ENCODE measurements at places on chromosomes 7 and 10.

GRCh38 chr10:132862485-132863420 is 76.8 kb upstream of the NKX6-2 start:
- no peak for DNase-seq

- peak; percentile 52 for DNase-seq
Measured at GRCh38 chr10:73233883-73234282, 13.2 kb downstream of the DNAJC9 start.

- DNase-seq, result peak; percentile 86
Measured at GRCh38 chr10:30510184-30510931, 76.4 kb downstream of the MAP3K8 start.

- DNase-seq, result no peak
Measured at GRCh38 chr10:87658858-87659555, 671 bp upstream of the PAPSS2 start.

DNA sequence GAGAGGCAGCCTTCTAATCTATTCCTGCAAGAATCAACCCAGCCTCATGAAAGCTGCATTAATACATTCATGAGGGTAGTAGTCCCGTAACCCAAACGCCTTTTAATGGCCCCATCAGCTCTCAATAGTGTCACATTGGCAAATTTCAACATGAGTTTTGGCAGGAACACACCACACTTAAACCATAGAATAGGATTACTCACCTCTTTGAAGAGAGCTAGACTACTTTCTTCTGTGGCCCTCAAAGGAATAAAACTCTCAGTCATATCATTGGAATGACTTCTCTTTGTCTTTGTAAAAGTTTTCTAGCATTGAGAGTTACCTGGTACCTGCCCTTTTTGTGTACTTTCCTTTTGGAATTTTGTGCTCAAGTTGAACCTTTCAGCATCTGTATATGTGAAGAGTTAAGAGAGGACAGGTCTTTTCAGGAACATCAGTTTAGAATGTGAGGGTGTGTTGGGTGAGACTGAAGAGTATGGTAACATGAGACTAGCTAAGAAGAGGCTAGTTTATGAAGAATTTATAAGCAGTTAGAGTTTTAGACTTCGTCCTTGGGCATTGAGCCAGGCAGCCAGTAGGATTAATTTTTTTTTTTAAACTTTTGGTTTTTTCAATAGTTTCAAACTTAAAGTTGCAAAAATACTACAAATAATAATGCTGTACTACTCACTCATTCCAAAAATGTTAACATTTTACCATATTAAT is 92.6 kb downstream of the MLLT10 start:
- no peak for DNase-seq

GRCh38 chr10:126617733-126618132 is 52.8 kb downstream of the C10orf90 start:
- DNase-seq, result no peak

DNA sequence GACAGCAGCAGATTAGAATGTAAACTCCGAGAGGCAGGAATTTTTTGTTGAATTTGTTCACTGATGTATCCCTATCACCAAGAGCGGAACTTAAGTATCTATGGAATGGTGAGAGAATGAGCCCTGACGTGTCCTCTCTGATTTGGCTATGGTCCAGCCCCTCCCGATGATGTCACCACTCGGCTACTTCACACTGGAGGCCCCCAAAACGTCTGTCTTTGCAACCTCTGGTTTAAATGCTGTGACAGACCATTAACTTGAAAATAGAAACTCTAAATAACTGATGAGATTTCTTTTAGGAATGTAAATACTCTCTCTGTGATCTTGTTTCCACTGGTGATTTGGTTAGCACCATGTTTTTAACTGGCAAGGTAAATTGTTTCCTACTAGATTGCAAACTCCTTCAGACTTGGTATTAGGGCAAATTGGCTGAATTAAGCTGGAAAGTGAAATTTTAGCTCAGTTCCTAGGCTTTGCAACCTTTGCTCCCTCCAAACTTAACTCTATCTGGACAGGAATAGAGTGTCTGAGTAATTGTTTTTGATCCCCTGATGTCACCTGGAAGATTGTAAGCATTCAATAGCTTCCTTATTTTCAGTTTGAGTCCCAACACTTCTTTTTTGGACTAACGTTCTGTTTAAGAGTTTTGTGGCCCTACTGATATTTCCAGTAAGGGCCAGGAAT is 19.1 kb downstream of the SLC16A12 start:
- peak; percentile 97 for DNase-seq

DNA sequence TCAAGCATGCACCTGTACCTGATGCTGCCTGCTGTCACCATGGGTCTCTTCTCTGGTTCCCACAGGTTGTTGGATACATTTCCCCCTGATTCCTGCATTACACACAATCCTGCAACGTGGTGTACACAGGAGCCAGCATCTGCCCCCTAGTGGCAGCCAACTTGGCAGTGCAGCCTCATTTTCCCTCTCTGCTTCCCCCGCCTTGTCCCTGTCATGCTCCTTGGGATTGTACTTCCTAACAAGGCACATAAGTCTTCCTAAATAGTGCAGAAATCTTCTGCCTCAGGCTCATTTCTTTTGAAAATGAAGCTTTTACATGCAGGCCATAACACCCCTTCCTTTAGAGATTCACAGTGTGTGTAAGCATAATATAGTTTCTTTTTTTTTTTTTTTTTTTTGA is 387.5 kb downstream of the CCSER2 start:
- DNase-seq, result peak; percentile 1

DNA sequence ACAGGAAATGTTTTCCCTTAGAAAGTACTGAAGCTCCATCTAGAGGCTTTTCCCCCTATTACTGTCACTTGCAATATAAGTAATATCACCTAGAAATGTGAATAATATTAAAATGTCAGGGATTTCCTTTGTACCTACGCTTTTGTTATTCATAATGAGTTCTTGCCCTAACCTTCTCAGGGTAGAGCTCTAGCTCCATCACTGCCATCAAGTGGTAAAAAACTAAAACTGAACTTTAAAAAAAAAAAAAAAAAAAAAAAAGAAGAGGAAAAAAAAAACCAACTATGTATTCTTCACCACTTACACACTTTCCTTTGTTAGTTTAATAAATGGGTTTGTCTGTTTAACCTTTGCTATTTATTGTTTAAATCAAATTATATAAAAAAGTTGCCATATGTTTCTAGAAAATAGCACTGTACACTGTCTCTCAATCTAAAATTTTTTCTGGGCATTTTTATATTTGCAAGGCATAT is 49.9 kb downstream of the DNAJC1 start:
- peak; percentile 44 for DNase-seq

GRCh38 chr7:157816086-157816485 is 479.3 kb downstream of the DNAJB6 start:
- no peak for DNase-seq

- no peak for DNase-seq
Measured at GRCh38 chr7:26185131-26185843, 15.3 kb downstream of the HNRNPA2B1 start.

- peak; percentile 84 for DNase-seq
Measured at GRCh38 chr10:90222372-90222771, 521.0 kb downstream of the KIF20B start.

GRCh38 chr10:9786576-9786975 is 1231.1 kb upstream of the CELF2 start:
- peak; percentile 41 for DNase-seq

GRCh38 chr7:97018126-97018601 is 6.5 kb downstream of the DLX5 start:
- no peak for DNase-seq

DNA sequence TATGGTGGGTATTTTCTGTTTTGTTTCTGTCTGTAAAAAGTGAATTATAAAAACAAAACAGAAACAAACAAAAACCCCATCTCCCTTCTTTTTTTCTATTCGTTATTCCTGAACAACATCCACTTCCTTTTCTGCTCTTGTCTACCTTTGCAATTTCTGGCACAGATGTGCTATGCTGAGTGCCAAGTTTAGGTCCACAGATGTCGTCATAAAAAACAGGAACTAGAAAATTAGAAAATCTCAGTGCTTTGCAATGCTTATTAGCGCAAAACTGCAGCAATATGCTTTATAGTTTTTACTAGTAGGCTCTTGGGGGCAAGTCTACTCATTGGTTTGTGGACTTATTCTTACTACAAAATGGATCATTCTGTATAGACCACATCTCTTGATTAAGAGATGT is 94.2 kb upstream of the PRKCQ start:
- no peak for DNase-seq

GRCh38 chr7:33824911-33825459 is 80.4 kb upstream of the BMPER start:
- peak; percentile 77 for DNase-seq

GRCh38 chr7:90320801-90321494 is at the start of gene FAM237B:
TSS of gene FAM237B (minus strand) at chr7:90321304. CDS start at chr7:90319748, 1,556 bp downstream.
- DNase-seq, result peak; percentile 20

DNA sequence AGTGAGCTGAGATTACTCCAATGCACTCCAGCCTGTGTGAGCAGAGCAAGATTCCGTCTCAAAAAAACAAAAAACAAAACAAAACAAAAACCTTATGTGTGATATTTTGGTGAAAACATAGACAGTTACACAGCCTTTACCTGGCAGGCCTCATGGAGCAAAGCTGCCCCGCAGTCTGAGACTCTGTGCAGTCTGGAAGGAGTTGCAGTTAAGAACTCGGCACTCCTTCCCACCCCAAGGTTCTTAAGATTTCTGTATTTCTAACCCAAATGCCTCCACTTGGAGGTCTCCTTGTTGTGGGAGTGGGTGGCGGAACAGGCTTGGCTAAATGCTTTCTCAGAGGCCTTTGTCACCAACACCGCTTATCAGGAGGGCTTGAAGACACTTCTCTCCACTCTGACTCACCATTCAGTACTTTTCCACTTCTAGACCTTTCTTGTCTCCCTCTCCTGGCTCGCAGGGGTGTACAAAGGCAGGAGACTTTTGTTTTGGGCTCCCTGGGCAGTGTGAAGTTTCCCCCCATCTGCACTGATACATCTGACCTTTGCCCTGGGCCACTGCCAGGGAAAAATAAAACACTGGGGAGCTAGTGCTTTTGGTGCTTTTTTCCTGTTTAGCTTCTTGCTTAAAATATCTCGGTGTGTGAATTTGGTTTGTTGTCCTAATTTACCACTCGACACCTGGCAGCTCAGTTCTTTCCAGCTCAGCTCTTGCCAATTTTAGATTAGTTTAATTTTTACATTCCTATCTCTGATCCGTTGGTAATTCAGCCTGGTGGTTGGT is 51.3 kb upstream of the MAGI2 start:
- peak; percentile 36 for DNase-seq

GRCh38 chr10:108036265-108036664 is 871.8 kb upstream of the SORCS1 start:
- no peak for DNase-seq

GRCh38 chr7:102044641-102044983 is 227.2 kb downstream of the CUX1 start:
- no peak for DNase-seq

DNA sequence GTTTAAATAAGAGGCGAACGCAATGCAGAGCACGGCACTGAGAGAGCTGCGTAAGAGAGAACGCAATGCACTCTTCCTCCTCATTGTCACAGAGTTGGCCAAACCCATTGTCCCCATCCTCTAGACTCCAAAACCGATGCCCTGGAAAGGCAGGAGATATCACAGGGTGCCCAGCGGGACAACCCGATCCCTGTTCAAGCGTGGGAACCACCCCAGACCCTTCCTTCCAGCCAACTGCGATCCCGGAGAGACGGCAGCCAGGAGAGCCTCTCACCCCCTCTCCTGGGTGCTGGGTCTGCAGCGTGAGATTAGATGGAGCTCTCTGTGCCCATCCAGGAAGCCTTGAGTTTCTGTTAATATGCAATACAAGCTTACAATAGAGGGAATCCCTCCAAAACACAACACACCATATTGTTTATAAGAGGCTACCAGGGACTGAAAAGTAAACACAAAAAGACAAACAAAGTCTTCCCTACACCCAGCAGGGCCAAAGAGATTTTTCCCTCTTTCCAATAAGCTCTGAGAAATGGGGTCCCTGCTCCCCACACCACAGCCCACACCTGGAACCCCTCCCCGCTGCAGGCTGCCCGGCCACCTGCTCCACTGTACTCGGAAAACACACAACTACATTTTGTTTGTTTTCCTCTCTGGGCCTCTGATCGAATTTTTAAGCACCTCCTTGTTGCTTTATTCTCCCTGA is 187.6 kb downstream of the ADARB2 start:
- DNase-seq, result no peak

GRCh38 chr7:5773661-5774086 is 7.8 kb downstream of the RNF216 start:
- DNase-seq, result peak; percentile 96

GRCh38 chr7:69756235-69756634 is 158.0 kb downstream of the AUTS2 start:
- no peak for DNase-seq

DNA sequence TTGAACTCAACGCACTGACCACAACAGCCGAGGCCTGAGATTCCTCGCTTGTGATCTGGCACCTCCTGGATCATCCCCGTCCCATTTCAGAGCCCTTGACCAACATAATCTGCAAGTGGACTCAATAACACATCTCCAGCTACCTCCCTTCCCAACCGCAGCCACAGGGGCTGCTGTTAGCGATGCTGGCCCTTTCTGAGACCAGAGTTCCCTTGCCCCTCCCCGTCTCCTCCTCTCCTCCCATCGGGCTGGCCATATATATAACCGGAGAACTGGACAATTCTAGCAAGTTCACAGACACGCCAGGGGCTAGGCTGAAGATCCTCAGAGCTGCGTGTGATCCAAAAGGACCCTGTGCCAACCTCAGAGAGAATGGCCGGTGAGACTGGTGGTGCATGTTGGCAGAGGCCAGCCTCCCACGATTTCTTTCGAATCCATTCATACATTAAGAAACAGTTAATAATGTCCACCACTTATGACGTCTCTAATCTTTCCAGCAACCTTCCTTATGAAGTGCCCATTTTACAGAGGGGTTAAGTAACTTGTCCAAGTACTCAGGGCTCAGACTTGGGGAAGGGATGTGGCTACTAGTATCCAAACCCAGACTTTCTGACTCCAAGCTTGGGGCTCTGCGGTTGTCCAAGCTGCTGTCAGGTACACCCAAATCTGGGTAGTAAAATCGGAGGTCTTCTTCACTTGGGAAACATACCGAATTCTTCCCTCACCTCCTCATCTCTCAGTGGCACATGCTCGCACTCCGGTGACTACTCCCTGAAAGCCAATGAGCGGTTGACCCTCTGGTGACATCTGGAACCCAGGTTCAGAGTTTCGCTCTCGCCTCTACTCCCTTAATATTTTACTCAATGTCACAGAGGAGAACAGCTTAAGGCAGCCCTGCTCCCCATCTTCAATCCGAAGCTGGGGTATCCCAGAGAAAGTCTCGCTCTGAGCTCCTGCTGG is 11.2 kb upstream of the FEZF1 start:
- DNase-seq, result no peak

DNA sequence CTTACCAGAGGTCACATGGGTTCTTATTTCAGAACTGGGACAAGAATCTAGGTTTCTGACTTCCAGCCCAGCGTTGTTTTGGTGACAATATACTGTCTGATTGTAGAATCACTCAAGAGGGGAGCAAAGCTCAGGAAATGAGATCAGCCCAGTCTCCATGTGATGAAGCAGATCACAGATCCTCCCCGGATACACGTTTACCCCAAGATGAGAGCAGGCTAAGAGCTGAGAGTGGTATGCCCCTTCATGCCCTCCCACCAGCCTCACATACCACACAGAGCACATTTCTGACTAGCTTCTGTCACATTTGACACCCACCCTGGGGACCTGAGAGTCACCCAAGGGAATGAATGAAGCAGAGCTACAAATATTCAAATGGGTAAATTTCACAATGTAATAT is 27.1 kb upstream of the PRKCQ start:
- no peak for DNase-seq
